Cortex of kidney (tissue), 1 donor: ENCODE measurements at places on chromosomes 5 and 9.

DNA sequence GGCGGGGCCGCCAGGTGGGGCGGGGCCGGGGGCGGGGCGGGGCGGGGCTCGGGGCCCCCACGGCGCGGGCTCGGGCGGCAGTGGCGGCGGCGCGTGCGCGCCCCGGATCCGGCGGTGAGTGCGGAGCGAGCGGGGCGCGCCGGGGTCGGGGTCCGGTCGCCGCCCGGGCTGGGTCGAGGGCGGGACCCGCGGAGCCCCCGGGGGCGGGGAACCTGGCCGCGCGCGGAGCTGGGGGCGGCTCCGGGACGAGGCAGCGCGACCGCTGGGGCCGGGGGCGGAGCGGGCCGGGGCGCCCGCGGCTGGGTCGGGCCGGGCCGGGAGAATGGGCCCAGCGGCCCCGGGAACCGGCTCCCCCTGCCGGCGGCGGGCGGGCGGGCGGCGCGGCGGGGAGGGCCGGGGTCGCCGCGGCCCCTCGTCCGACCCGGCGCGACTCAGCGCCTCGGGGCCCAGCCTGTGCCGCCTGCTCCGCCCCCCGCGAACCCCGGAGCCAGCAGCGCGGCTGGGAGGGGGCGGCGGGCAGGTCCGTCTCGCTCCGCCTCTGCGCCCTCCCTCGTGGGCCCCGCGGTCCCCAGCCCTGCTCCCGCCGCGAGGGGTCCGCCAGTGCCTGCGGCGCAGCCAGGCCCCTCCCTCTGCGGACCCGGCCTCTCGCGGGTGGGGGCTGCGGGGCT is 3.1 kb downstream of the EGFL7 start:
- DNase-seq, result no peak

- no peak for DNase-seq
These were observed 315.5 kb upstream of the C9orf72 start for GRCh38 chr9:27888661-27889295.

DNA sequence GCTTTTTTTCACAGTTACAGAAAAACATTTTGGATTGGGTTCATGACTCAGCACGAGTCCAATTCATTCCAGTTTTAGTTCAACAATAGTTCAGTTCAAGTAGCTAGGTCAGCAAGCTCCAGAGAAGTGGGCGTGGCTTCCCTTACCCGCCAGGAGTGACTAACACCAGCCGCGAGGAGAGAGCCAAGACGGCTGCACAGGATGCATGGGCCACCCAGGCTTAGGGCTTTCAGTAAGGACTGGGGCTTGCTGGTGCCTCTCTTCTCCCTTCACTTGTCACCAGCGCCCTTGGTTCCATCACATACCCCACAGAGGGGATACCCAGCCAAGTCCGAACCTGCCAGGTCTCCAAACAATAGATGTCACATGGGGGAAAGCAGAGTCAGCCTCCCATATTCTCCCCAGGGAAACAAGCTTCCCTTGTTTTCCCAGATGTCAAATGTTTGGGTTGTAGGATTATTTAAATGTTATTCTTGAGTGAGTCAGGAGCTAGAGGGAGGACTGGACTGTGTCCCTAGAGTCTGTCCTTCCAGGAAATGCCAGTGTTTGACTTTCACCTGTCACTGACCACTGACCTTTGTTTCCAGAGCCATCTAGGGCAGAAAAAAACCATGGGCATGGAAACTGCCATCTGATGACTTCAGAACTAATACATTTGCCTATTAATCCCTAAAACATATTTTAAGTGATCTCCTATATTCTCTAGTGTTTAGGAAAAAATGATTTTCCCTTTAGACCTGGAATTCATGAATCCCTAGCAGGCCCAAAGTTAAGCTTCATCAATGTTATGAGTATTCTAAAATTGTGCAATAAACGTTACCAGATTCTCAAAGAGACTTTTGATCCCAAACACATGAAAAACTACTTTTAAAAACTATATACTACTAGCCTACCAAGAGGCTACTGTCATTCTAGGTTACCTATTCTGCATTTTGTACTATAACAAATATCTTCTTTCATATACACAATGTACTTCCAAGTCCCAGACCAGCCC is 51.9 kb downstream of the NIPAL4 start:
- DNase-seq, result no peak

DNA sequence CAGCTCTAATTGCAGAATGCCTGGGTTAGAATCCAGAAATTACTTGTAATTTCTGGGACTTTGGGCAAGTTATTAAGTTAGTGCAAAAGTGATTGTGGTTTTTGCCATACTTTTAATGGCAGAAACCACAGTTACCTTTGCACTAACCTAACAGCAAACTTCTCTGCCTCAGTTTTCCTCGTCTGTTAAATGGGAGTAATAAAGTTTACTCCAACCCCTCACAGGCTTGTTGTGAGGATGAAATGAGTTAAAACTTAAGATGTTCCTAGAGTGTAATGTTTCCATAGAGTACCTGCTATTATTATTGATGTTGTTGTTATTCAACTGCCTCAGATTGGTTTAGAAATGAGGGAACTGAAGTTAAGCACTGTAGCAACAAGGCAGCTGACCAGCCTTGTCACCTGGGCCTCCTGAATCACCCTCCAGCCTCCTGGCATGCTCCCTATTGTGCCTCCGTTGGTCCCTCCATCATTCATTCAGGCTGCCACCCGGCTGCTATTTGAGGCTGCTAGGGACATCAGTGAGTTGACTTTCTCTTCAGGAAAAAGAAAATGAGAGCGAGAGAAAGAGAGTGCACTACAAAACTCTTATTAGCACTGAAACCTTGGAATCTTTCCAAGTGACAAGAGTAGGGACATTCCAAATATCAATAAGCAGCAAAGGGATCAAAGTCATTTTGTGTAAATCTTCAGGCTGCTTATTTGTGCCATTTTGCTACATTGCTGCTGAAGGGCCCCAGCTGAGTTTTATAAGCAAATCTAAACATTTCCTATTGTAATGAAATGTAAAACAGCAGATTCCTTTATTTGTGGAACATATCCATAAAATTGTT is 66.5 kb upstream of the TTC23L start:
- DNase-seq, result no peak

DNA sequence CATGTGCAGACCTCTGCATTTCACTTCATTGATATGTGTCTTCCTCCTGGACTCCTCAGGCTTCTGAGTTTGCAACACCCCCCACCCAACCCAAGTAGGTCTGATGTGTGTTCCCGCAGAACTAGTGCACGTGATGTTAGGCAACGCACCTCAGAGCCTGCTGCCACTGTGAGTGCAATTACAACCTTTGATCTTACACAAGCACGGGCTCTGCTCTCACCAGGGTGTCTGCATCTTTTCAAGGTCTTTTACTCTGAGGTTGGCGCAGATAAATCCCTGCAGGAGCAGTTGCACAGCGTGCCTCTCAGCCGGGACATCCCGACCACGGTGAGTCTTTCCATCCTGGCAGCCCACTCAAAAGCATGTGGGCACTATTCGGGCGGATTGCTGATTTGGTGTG is 80.1 kb downstream of the EGFLAM start:
- no peak for DNase-seq

- no peak for DNase-seq
These were observed 290.8 kb downstream of the TRPM3 start for GRCh38 chr9:70830618-70831017.

- no peak for DNase-seq
These were observed 174.8 kb upstream of the TNC start for GRCh38 chr9:115292584-115293279.

DNA sequence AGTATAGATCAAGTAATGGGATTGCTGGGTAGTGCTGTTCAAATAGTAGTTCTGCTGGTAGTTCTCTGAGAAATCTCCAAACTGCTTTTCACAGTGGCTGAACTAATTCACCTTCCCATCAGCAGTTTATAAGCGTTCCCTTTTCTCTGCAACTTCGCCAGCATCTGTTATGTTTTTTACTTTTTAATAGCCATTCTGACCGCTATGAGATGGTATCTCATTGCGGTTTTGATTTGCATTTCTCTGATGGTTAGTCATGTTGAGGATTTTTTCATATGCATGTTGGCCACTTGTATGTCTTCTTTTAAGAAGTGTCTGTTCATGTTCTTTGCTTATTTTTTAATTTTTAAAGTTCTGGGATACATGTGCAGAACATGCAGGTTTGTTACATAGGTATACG is 279.2 kb upstream of the NREP start:
- DNase-seq, result no peak

- no peak for DNase-seq
These were observed 11.0 kb upstream of the LHX6 start for GRCh38 chr9:122239722-122240121.

- DNase-seq, result no peak
These were observed 62.0 kb downstream of the MACROH2A1 start for GRCh38 chr5:135337064-135337463.

DNA sequence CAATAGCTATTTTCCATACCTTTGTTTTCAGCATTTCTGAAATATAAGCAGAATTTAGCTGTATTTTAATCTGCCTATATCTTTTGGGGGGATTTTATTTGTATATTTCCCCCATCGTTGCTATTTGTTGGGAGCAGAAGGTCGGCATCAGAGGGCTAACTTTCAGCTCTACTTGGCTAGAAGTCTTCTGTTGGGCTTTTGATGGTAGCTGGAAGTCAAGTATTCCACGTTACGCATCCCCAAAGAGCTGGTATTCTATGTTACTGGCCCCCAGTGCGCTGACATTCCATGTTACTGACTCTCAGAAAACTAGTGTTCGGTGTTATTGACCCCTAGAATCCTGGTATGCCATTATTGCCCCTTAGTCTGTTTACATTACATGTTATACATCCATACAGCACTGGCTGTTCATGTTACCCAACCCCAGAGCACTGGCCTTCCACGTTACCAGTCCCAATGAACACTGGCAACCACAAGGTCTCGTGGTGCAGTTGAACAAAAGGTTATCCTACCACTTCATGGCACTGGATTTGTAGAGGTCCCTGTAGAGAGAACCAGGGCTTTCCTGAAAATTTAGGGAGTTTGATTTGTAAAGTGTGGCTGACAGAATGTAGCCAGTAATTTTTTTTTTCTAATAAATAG is 278.1 kb upstream of the CD180 start:
- no peak for DNase-seq

DNA sequence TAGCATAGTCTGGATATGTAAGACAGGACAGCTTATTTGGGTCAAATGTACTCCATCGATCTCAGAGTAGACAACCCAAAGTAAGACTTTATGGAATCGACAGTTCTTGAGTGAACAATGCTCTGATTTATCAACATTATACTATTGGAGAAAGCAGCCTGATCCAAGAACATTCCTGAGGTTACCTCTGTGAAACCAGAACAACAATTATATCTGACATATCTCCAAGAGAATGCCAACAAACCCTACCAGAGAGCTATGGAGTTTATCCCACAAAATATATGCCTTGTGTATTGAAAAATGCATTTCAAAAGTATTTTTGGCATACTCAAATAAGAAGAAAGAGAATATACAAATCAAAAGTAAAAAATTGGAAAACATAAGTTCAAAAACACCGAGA is 1985.9 kb downstream of the EFNA5 start:
- DNase-seq, result no peak

DNA sequence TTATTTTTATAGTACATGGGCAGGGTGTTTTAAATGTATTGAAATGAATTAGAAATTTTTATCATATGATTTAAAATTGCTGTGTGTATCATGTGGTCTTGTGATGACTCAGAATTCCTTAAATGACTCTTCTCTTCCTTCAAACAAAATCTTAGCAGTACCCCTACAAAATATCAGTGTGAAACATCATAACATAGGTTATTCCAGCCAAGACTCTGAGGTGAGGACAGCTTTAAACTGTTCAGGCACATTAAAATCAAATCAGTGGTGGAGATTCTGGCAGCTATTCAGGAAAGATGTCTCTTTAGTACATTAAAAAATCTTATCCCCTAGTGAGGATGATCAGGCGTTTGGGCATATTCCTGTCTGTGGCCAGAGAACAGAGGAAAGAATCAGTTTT is 174.0 kb downstream of the MAN2A1 start:
- no peak for DNase-seq

- no peak for DNase-seq
These were observed 54.9 kb upstream of the OSMR start for GRCh38 chr5:38790891-38791290.
